Stimulated activated effector memory CD8-positive, alpha-beta T cell treated with anti-CD3 and anti-CD28 coated beads, Interleukin-12 subunit alpha, Interleukin-12 subunit beta, amount 100 ng/mL, for 72 hours (primary cell): ENCODE measurements at places on chromosomes 7 and 10.

- DNase-seq: no peak
Measured at GRCh38 chr10:49508654-49509053, 30.3 kb downstream of the ERCC6 start.

DNA sequence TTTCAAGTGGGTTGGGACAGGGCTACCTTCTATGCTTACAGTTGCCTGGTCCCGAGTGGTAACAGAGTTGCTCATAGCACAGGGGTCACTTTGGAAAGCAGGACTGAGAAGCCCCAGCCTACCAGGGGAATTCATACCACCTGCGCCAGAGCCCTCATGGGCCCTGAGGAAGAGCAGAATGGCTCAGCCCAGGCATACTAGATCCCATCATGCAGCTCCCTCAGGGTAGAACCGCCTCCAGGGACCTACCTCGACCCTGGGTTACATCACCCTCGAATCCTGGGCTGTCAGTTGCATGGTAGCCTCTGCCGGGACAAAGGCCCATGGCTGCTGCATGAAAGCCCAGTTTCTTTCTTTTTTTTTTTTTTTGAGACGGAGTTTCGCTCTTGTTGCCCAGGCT is 2.9 kb downstream of the CUEDC2 start:
- DNase-seq: no peak

DNA sequence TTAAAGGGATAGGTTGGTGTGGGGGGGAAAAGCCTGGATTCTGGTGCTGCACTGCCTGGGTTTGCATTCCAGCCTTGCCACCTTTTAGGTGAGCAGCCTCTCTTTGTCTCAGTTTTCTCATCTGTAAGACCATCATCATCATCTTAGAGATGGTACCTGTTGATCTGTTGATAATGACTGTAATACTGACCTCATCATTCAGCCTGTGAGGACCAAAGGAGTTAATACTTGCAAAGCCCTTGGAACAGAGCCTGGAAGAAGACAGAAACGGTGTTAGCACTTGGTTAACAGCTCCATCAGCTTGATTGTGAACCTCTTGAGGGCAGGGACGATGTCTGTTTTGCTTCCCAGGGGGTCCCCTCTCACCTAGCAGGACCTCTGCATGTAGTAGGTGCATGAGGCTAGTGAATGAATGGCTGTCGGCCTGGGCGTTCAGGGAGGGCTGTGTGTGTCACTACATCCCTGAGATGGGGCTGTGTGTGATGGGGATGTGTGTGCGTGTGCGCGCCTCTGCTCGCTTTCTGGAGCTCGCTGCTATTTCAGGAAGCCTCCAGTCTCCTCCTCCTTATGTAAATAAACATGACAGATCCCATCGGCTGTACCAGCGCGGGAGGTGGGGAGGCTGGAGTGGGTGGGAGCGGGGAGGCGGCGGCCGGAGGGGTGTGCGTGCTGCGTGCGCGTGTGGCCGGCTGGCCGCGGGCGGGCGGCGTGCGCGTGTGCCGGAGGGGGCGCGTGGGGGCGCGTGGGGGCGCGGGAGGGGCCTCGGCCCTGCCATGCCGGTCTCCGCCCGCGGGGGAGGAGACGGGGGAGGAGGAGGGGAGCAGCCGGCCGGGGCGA is 61.2 kb downstream of the NEURL1 start:
- no peak for DNase-seq

DNA sequence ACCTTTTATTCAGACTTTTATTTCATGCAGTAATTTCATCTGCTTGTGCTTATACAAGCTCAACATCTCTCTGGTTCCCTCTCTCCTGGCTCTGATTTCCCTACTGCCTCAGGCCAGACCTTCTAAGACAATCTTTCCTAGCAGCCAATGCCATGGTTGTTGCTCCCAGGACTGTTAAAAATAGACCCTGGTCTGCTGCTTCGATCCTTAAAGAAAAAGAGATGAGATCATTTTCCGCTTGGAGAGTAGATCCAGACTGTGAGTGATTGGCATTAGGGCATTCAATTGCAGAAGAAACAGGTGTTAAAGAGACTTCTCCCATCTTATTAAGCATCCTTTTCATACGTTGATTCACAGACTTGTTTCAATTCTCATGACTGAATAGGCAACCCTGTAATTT is 68.4 kb upstream of the ITGB1 start:
- DNase-seq: no peak

DNA sequence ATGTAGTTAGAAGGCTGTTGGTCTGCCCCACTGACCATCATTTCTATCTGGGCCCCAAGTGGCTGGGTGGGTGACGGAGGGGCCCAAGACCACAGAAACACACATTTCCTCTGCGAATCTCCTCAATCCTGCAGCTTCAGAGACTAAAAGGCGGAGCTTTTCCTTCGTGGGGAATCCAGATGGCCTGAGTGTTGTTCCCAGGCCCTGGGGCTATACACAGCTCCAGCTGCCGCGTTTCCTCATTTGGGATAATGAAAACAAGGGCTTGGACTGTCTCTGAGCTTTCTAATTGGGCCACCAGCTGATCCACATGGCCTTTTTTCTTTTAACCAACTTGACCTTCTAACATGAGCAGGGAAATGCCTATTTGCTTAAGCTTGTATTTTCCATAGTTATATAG is 339.9 kb downstream of the CXCL12 start:
- DNase-seq: no peak

GRCh38 chr7:33604056-33604455 is 301.3 kb upstream of the BMPER start:
- DNase-seq: no peak

DNA sequence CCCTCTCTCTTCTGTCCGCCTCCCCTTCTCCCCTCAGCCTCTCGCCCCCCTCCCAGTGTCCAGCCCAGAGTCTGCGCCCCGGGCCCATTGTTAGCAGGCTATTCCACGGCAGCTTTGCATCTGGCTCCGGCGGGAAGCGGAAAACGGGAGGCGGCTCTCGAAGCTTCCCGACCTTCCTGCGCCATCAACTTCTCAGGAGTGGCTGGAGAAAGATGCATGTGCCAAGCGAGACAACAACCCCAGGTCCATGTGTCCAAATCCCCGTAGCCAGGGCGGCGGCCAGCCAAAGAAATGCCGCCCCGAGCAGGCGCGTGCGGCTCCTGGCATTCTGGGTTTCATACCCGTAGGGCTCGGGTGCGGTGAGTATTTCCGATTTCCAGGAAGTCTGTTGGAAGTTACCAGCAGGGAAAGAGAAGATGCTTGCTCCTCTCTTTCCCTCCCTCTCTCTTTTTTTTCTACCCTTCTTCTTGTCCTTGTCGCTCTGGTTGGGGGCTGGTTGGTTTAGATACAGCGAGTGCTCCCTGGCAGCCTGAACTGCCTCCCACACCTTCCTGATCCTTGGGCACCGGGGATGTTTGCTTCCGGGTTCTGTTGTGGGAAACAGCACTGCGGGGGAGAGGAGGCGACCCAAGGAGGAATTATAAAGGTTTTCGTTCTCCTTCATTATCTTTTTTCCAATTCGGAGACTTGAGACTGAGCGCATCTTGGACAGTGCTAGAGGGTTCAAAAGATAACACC is 1.2 kb upstream of the HOXA2 start:
- DNase-seq: no peak
